ENCODE measurements at places on chromosomes 6 and 20.
A peak's percentile ranks its signal among the peaks of the same experiment; 100 is the strongest.

DNA sequence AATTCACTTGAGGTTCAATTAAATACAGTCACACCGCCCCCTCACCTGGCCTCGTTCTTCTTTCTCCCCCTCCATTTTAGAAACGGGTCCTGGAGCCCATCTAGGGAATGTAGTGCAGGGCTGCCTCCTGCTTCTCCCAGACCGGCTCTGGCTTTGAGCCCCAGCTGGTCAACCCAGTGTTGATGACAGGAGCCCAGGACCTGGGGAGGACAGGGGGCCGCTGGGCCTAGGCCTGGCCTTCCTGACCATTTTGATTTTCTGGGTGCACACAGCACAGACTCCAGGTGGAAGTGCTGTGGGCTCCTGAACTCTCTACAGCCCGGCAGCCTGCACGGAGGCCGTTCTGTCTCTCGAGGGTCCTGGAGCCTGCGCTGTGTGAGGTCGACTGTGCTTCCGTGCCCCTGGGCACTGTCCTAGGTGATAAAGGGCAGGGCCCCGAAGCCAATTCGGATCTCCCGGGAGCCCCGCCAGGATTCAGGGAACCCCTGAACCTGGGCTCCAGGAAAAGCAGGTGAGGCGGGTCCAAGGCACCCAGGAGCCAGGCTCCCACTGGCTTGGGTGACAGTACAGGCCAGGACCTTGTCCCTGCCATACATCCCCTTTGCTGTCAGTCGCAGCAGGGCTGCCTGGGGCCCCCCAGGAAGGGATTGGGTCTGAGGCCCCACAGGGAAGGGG lies 23.3 kb downstream of the NPEPL1 start:
- peak; percentile 49 for DNase-seq

GRCh38 chr6:162532283-162533008 lies 195.1 kb downstream of the PRKN start:
- no peak for DNase-seq

GRCh38 chr6:32979720-32980487 lies 11.5 kb downstream of the BRD2 start:
- no peak for DNase-seq

- no peak for DNase-seq
Measured at GRCh38 chr20:25397821-25398220, 7.2 kb upstream of the ABHD12 start.

DNA sequence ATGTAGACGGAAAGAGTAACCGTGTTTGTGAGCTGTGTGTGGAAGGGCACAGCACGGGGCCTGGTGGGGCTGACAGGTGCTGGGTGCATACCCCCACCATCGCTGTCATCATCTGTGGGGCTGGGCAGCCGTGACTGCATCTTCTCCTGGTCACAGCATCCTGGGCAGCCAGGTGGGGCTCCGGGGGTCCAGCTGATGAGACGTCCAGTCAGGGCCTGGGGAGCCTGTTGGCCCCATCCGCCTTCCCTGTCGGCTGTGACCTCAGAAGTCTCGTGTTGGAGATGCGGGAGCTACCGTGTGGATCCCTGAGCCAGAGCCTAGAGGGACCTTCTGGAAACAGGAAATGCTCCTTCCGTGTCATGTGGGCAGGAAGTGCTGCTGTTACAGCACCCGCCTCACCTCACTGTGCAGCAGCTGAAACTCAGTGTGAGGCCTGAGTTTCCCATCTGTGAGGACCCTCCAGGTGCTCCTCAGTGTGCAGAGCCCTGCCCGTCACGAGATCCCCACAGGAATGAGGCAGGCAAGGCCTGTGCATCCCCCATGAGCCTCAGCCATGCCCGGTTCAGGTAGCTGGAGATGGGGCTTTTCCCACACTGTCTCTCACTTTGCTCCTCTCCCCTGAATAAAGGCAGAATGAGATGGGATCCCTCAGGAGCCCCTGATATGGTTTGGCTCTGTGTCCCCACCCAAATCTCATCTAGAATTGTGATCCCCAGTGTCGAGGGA lies 108.7 kb downstream of the ERMARD start:
- DNase-seq, result peak; percentile 56

DNA sequence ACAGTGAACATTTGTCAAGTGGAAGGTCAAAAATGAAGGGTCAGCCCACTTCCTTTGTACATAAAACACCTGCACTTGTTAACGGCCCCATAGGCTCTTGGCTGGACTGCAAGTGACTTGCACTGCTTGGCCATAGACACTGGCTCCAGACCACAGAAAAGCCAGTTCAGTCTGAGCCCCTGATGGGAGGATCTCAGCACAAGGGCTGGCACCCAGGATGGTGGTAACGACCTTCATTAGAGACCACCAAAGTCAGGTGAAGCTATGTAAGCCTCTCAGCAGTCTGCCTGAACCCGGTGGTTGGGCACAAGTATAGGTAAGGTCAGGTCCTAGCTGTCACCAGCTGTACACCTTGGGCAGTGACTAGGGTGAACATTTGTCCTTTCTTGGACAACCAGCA lies 16.1 kb downstream of the PLAGL2 start:
- DNase-seq, result no peak
